Activated T-cell treated with anti-CD3 and anti-CD28 coated beads, Interleukin-2, amount 50 U/mL, for 4 hours (primary cell): ENCODE measurements at places on chromosomes 5 and 9. TPM values are rescaled to one million over a fixed set of nuclear protein-coding genes. Genes with fewer than 3 reads are reported as not detected.
A peak's percentile ranks its signal among the peaks of the same experiment; 100 is the strongest.

DNA sequence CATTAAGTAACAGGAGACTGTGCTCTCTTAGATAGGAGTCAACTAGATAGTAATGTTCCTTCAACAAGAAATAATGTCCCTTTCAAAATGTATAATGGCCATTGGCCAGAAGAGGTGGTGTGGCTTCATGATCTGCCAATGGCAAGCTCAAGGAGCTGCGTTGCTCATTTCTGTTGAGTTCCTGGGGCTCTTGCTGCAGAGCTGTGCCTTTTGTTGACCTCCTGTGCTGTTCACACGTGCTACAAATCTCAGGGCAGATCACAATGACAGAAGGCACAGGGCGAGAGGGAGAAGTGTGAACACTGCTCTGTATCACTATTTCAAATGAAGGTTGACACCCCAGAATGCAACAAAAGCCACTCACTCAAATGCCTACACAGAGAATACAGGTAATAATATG, 16.0 kb upstream of the TBC1D2 start:
- no peak for DNase-seq

GRCh38 chr5:176371621-176372539, 6.6 kb downstream of the ARL10 start:
- DNase-seq = no peak

Gene SVEP1
- 0.03 TPM for total RNA-seq

- no peak for DNase-seq
Measured at GRCh38 chr5:4212981-4213819, 617.6 kb downstream of the IRX1 start.

Gene HAND1
- total RNA-seq = not detected

DNA sequence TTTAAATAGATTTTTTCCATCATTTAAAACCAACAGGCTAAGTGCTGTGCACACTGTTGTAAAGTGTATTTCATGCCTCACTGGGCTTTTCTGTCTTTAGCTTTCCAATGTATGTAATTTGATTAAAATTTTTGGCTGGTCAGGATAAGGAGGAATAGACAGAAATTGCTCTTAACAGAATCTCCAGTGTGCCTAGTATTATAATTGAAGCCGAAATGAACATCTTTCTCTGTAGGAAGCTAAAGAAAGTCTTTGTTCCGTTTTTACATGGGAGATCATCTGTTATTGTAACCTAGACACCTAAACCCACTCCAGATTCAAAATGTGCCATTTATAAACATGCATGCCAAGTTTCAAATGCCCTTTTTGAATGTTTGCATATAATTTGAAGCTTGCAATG, 54.5 kb upstream of the SMIM15 start:
- DNase-seq = no peak

GRCh38 chr5:135208903-135209721, 175.1 kb upstream of the PITX1 start:
- no peak for DNase-seq

DNA sequence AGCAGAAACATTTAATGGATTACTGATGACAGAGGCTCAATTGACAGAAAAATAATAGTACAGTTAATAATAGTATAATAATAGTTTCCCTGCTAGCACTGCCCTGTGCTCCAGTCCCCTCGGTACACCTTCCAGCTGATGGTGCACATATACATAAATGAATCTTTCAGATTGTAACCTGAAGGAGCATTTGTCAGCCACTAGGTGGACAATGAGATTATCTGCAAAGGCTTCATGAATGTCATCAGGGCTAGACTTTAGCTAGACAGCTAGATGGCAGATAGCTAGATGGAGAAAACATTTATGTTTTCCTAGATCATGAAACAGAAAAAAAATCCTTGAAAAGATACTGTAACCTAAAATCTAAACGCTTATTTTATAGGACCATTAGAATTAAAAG, 304.4 kb upstream of the SMC2 start:
- DNase-seq = no peak

DNA sequence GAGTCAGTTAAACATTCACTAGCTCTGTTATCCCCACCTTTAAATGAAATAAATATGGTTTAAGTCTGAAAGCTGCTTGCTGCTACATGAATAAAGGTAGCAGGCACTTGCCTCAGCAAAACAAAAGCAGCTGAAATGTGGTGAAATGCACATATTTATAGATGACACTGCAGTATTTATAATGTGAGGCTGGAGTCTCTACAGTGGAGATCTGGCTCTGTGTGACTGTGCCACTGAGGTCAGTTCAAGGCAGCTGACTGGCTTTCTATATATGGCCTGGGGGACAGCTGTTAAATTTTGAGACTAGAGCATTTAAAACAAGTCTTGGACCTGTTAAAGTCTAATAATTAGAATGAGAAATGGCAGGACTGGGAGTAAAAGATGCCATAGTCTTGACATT, 859.6 kb upstream of the SEMA6A start:
- no peak for DNase-seq

DNA sequence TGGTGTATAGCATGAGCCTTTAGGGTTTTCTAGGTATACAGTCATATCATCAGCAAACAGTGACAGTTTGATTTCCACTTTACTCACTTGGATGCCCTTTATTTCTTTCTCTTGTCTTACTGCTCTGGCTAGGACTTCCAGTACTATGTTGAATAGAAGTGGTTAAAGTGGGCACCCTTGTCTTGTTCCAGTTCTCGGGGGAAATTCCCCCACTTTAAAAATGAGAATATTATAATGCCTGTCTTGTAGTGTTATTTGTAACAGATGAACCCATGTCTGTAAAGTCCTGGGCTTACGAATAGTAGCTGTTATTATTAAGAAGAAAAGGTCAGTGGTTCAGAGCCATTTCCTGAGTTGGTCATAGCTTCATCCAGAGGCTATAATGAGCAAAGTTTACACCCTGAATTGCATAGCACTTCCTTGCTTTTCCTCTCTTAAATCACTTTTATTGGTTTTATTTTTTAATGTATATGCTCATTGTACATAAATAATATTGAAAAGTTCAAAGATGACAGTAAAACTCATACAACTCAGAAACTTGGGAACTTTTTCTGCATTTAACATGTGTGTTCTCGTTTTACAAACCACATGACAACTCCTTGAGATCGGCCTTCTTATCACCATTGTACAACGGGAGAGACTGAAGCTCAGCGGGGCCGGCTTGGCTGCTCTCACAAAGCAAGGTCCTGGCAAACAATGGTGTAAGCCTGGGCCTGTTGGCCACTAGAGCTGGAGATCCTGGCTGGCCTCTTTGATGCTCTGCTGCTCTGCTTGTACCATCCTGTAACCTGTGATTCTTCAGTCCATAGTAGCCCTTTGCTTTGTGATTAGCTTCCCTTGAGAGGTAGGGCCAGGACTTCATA, 85.2 kb downstream of the CYFIP2 start:
- no peak for DNase-seq

GRCh38 chr9:125341566-125341965, 79.9 kb downstream of the GAPVD1 start:
- no peak for DNase-seq

- no peak for DNase-seq
Measured at GRCh38 chr5:61704289-61704688, 372.2 kb downstream of the ZSWIM6 start.

Gene AIF1L
- total RNA-seq = 0.13 TPM

Gene SHOC1
- total RNA-seq = not detected

GRCh38 chr9:91101611-91102168, 260.0 kb downstream of the AUH start:
- peak; percentile 67 for DNase-seq

DNA sequence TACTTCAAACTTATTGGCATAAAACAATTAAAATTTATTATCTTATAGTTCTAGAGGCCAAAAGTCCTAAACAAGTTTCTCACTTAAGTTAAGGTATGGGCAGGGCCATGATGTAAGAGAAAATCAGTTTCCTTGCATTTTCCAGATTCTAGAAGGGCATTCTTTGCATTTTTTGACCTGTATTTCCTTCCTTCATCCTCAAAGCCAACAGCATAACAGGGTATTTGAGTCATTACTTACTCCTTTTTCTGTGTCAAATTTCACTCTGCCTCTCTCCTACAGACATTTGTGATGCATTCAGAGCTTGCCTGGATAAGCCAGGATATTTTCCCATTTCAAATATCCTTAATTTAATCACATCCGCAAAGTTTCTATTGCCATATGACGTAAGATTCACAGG, 1499.0 kb downstream of the EFNA5 start:
- DNase-seq = no peak

Gene CDH9
- not detected for total RNA-seq

Gene ACTBL2
- total RNA-seq = not detected

DNA sequence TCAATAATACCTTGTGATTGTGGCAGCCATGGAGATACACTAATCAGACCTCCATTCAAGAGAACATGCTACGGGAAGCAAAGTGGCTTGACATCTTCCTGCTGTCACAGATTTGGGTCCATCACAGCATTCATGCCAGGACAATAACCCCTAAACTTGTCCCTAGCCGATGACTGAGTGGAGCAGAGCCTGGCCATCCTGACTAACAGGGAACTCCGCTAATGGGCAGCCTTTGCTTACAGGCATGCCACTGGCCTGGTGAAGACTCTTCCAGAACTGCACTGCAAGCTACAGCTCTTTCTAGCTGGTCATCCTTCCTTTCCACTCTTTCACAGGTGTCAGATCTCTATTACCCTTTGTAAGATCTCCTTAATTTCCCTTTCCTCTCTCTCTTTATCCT, 16.0 kb downstream of the FAM174A start:
- DNase-seq = no peak

- DNase-seq = no peak
Measured at GRCh38 chr5:59151162-59151889, 568.5 kb downstream of the RAB3C start.

DNA sequence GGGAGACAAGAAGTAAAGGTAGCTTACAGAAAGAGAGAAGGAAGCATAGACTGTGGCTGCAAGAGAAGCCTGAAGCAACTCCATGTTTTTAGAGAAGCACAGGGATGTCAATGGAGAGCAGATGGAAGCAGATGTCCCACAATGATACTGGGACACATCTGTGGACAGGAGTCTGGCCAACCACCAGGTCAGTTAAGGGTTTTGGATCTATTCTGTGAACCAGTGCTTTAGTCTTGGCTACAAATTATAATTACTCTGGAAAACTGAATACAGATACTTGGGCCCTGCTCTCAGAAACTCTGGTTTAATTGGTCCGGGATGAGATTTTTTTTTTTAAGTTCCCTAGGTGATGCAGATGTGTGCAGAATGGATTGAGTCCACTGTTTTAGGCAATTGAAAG, 592.8 kb downstream of the CSNK1G3 start:
- no peak for DNase-seq

DNA sequence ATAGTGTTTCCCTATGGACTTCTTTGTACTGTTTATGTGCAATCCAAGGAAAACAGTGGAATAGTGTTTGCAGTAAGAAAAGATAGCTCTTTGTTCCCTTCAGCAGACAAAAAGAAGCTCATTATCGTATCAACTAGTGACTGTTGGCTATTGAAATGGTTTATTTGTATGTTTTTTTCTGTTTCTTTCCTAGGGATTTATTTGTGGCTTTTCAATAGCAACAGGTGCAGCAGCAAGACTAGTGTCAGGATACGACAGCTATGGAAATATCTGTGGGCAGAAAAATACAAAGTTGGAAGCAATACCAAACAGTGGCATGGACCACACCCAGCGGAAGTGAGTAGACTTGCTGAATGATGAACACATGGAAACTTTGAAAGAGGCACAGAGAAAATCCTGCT, 65.1 kb downstream of the SLC44A1 start:
- DNase-seq = no peak

- DNase-seq = no peak
Measured at GRCh38 chr5:163596608-163597315, 91.3 kb downstream of the MAT2B start.

DNA sequence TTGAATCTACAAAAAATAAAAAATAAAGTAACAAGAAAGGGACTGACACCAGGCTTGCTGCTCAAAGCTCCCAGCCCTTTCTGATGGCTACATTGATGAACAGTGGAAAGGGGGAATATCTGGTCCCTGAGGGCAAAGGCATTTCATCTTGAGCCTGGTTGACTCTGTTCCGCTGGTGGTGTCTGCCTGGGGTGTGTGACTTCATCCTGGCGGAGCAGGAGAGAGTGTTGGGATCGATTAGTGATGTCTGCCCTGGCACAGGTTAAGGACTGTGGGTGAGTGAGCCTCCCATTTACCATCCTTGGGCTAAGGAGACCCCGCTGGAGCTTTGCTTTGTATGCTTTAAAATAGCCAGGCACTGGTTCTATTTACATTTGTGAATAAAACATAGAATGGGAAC, 56.9 kb upstream of the ASS1 start:
- DNase-seq = no peak

GRCh38 chr9:2939368-2939767, 95.5 kb upstream of the PUM3 start:
- DNase-seq = no peak

Gene CCDC183
- total RNA-seq = not detected

DNA sequence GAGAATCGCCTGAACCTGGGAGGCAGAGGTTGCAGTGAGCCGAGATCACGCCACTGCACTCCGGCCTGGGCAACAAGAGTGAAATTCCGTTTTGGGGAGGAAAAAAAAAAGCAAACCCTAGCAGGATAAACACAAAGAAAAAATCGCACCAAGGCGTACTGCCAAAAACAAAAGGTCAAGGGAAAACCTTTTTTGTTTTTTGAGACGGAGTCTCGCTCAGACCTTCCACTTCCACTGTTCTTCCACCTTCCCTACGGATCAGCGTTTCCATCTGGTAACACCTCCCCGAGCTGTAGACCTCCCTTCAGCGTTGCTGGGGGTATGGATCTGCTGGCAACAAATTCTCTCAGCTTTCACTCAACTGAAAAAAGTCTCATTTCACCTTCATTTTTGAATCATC, 20.1 kb upstream of the FCN2 start:
- no peak for DNase-seq

Gene HAVCR2
- 8.9 TPM for total RNA-seq

Gene HSPA4
- total RNA-seq = 258 TPM

DNA sequence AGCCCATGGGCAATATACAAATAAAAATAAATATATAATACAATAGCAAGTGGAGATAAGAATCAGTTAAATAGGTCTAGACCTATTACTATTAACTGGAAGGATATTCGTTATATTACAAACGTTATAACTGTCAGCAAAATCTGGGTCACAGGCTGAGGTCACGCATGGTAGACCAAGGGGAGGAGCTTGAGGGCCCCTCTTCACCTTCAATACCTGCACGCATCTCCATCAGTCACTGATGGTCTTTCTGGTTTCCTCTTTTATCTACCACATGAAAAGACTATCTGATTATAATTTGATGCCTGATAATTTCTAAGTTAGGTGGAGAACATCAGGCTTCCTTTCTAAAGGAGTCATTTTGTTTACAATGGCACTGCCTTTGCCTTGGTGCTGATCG, 43.2 kb downstream of the MAT2B start:
- no peak for DNase-seq

Gene FBXL7
- not detected for total RNA-seq

- no peak for DNase-seq
Measured at GRCh38 chr5:84354101-84354500, 30.6 kb downstream of the EDIL3 start.

Gene S1PR3
- 0.58 TPM for total RNA-seq
